ENCODE measurements at places on chromosomes 5 and 9.

- DNase-seq, result no peak
Measured at GRCh38 chr5:138700581-138701362, 52.5 kb upstream of the CTNNA1 start.

DNA sequence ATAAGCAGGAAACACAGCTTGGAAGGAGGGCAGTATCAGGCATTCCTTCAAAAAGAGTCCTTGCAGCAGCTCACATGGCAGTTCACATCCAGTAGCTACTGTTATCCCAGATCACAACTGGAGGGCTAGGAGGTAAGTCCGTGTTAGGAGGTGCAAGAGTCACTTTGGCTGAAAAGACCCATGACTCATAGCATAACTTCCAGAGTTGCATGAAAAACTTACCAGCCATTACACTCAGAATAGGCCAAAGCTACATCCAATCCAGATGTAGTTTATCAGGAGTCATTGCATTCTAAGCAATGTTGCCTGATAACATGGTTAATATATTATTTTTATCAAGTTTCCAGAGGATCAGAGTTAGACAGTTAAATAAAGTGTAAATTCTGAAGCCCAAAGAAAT, 1126.4 kb upstream of the SEMA6A start:
- peak; percentile 6 for DNase-seq

DNA sequence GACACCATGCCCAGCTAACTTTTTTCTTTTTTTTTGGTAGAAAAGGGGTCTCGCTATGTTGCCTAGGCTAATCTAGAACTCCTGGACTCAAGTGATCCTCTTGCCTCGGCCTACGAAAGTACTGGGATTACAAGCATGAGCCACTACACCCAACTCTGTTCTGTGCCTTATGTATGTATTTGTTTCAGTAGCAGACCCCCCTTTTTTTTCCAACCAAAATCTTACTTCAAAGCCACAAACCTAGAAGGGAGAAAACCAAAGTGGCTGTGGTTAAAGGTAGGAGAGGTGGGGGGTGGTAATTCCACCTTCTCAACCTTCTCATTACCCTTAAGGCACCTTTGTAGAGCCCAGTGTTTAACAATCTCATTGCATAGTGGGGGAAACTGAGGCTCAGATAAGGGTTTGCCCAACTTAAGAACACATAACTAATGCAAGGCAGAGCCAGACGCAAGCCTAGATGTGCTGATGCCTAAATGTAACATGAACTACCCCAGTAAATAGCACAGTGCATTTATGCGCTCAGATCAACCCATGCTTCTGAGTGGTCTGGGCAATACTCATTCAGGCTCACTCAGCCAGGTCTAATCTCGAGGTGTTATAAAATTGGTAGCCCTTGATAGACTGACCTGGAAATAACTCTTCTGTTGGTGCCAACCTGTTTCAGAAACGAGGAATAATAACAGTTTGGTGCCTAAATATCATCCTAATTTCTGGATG, 33.0 kb downstream of the ITK start:
- no peak for DNase-seq

- no peak for DNase-seq
Measured at GRCh38 chr5:179259731-179260323, 85.4 kb downstream of the ADAMTS2 start.

DNA sequence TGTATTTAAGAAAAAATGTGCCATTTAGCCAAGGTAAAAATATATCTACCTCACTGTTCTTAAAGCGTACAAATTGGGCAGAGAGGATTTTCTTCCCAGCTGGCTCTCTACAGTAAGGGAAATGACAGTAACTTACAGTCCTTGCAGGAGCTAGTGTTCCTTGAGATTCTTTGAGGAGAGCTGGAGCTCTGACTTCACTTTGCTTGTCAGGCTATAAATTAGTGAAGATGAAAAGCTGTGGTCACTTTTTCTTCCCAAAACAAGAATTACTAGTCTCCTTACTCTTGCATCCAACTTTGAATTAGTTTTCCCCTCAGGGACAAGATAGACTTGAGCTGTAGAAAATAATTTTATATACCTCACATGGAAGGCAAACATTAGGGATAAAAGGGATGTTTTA, 129.9 kb downstream of the ZSWIM6 start:
- no peak for DNase-seq

- no peak for DNase-seq
Measured at GRCh38 chr5:56959326-56959725, 7.4 kb upstream of the MIER3 start.

DNA sequence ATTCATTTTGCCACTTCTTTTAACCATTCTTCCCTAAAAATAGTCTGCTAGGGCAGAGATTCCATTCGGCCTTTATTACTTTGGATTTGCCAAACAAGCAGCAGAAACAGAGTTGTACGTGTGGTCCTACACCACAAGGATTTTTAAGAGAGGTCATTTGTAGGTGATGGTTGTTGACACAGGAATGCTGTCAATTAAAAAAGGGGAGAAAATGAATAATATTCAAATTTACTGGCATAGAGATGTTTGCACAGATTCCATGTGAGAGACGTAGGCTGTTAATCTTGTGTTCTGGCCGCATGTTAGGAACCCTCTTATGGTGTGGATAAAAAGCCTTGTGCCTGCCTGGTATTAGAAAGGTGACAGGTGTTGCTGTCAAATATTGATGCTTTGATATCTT, 34.9 kb downstream of the TRIO start:
- DNase-seq, result no peak

- DNase-seq, result peak; percentile 19
Measured at GRCh38 chr9:15873573-15874177, 320.8 kb downstream of the CCDC171 start.

DNA sequence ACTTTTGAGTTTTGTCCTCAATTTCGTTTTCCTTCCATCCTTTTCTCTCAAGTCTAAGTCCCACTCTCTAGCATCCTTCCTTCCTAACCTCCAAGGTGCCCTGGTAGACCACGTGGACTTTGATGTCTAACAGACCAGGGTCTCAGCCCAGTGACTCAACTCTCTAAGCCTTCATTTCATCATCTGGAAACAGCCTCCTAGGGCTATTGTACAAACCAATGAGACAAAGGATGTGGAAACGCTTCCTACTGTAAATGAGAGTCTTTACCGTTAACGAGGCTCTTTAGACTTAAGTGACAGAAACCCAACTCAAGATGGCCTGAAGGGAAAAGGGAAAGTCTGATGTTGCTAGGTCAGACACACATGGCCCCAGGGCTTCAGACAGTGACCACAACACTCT, 49.2 kb upstream of the CPLX2 start:
- DNase-seq, result no peak

All from AG08396 (cell line).